ENCODE measurements at places on chromosomes 2 and 18.
A peak's percentile ranks its signal among the peaks of the same experiment; 100 is the strongest.

GRCh38 chr2:182541268-182541667, 114.4 kb upstream of the PDE1A start:
- DNase-seq: peak; percentile 68

- DNase-seq: no peak
These were observed 5.5 kb upstream of the SCYGR5 start for GRCh38 chr2:227661025-227661649.

DNA sequence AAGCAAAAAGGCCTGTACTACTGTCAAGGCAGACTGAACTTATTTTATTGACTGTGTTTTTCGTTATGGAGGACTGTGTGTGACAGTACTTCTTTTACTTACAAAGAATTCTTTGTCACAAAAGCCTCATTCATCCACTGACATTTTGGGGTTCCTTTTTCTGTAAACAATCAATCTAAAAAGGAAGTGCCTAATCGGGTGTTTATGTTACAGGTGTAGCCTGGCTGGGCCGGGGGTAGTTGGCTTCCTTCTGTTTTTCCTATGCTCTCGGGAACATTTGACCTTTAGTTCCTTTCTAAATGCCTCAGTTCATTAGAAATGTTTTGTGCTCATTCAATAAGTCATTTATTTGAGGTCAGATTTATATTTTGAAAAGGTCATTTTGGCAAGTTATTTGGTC, 8.3 kb downstream of the ZCCHC2 start:
- no peak for DNase-seq

GRCh38 chr2:99977966-99978365, 164.4 kb downstream of the AFF3 start:
- no peak for DNase-seq

DNA sequence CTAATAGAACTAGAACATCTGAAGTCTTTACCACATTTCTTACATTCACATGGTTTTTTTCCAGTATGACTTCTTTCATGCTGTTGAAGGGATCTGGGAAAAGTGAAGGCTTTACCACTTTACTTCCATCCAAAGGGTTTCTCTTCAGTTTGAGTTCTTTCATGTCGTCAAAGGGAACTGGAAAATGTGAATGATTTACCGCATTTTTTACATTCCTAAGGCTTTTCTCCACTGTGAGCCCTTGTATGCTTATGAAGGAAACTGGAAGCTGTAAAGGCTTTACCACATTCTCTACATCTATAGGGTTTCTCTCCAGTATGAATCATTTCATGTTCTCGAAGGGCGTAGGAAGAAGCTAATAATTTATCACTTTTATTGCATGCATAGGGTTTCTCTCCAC, 46.7 kb downstream of the NBEAL1 start:
- DNase-seq: no peak

- DNase-seq: no peak
These were observed 16.7 kb downstream of the PKDCC start for GRCh38 chr2:42064417-42064942.

DNA sequence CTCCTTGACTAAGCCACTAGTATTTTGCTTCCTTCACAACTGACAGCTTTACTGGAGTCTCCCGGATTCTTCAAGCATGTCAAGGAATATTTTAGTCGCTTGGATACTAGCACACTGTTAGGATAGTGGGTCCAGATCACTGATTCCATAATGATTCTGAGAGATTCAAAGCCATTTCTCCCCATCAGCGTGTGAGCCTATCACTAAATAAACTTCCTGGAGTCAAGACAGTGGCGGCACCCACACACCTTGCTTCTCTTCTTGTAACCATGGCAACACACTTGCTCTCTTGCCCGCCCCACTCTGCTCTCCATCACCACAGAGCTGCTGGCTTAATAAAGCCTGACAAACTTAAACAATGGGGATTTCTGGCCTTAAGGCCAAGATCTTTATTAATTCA, 245.1 kb downstream of the LRRTM1 start:
- DNase-seq: no peak

DNA sequence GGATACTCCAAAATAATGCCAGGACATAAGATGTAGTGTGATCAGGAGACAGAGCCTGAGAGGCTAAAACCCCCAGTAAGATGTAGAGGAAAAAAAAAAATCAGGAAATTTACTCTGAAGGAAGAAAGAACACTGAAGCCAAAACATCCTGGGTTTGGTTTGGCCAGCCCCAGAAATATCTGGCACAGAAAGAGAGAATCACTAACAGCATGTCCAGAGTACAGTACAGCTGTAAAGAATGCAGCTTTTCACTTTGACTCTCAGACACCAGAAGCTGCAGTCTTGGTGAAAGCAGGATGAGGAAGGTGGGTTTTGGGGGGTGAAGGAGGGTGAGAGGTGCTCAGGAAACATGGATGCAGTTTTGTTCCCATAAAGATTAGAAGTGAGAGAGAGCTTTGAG, 1577.7 kb upstream of the ACVR2A start:
- no peak for DNase-seq

DNA sequence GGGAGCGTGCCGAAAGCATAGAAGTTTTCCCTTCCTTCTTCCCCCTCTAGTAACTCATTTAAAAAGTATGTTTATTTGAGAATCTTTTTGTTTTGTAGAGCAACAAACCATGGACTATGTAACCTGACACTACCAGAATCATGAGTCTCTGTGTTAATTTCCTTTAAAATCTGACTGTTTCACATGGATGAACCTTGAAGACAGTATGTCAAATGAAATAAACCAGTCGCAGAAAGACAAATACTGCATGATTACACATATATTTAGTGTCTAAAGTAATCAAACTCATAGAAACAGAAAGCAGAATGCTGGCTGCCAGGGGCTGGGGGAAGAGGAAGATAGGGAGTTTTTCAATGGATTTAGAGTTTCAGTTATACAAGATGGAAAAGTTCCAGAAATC, 32.3 kb downstream of the PTPN2 start:
- no peak for DNase-seq

- DNase-seq: no peak
These were observed 432.3 kb downstream of the PID1 start for GRCh38 chr2:228838819-228839218.

GRCh38 chr2:235868224-235868623, 300.0 kb downstream of the GBX2 start:
- DNase-seq: no peak

- DNase-seq: peak; percentile 63
These were observed 81.2 kb downstream of the ADD2 start for GRCh38 chr2:70686577-70687460.

- no peak for DNase-seq
These were observed 299.2 kb downstream of the TDRD15 start for GRCh38 chr2:21422724-21423522.

DNA sequence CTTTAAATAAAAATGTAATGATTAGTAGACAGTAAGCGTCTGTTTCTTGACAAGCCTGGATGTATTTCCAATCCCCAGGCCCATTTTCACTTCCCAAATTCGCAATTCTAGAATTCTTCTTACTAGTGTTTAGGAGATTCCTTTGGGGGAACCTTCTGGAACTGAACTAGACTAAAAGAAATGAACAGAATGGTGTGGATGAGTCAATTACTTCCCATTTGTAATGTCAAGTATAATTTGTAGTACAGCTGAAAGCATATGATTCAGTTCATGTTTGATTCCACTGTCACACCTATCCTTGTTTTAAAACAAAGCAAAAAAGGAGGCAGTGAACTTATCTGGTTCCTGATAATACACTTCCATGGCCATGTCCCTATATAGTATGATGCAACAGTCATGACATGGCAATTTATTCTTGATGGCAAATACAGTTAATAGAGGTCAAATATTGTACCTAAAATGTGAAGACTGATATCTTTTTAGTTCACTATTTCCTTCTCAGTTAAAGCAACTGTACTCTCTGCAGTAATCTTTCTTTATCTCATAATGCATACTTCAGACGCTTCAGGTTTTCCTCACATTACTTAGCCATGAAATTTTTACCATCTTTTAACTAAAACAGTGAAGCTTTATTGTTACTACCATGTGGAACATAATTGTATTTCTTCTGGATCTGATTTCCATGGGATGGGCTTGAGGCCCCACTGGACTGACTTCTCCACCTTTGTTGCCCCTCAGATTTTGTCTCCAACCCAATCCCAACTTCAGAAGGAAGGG, 2.0 kb downstream of the IDH1 start:
- DNase-seq: no peak

- peak; percentile 23 for DNase-seq
These were observed 3.5 kb downstream of the CDK5R2 start for GRCh38 chr2:218962859-218963492.

DNA sequence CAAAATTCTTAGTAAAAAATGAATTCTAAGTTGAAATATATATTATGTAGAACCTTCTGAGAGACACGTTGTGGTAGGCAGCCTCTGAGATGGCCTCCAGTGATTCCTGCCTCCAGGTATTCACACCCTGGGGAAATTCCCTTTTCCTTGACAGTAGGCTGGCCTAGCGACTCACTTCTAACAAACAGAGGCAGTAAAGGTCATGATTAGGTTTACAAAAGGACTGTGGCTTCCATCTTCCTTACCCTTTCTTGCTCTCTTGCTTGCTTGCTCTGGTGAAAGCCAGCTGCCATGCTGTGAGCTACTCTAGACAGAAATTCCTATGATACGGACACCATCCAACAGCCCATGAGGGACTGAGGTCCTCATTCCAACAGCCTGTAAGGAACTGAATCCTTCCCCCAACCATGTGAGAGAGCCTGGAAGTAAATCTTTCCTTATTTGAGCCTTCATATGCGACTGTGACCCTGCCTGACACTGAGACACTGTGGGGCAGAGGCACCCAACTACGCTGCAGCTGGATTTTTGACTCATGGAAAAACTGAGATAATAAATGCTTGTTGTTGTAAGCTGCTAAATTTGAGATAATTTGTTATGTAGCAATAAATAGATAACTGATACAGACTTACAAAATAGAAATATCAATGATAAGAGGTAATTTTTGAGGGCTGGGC, 32.7 kb upstream of the SERTAD2 start:
- no peak for DNase-seq

DNA sequence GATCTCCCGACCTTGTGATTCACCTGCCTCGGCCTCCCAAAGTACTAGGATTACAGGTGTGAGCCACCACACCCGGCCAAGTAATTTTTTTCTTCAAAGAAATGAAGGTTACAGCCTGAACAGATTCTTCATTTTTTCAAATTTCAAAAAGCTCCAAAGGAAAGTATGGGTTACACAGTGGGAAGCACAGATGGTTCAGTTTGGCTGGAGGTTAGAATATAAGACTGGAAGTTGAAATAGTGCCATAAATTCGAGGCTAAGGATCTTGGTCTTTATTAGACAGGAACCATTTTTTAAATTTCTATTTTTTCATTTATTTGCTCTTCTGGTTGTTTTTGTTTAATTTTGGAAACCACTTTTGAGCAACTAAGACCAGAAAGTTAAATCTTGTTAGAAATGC, 120.0 kb downstream of the STK39 start:
- DNase-seq: no peak

DNA sequence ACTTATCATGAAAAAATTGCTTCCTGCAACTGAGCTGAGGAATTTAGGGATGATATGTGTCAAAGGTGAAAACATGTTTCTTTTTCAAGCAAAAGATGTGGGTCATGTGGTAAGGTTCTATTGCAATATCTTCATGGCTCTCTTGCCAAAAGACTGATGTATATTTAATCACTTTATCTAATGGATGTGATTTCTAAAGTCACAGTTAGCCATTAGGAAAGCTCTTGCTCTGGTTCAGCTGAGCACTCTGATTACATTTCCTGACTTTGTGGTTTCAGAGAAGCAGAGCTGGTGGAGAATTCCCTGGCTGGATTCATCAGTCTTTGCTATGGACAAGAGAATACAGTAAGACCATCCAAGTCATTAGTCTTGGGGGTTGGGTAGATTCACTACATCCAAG, 24.4 kb downstream of the SCN9A start:
- DNase-seq: no peak

All from inflammatory macrophage (primary cell).